RPMI7951 (cell line): ENCODE measurements at places on chromosomes 12 and 14. TPM values are rescaled to one million over a fixed set of nuclear protein-coding genes. Genes with fewer than 3 reads are reported as not detected.

The WNT1 gene
- total RNA-seq: not detected in 2 replicates

- no peak for DNase-seq
Observed at GRCh38 chr12:88691811-88692210, 111.5 kb upstream of the KITLG start.

GRCh38 chr14:71416392-71416791 lies 509.1 kb downstream of the PCNX1 start:
- DNase-seq: no peak

The RNF212B gene
- total RNA-seq: not detected in 2 replicates

DNA sequence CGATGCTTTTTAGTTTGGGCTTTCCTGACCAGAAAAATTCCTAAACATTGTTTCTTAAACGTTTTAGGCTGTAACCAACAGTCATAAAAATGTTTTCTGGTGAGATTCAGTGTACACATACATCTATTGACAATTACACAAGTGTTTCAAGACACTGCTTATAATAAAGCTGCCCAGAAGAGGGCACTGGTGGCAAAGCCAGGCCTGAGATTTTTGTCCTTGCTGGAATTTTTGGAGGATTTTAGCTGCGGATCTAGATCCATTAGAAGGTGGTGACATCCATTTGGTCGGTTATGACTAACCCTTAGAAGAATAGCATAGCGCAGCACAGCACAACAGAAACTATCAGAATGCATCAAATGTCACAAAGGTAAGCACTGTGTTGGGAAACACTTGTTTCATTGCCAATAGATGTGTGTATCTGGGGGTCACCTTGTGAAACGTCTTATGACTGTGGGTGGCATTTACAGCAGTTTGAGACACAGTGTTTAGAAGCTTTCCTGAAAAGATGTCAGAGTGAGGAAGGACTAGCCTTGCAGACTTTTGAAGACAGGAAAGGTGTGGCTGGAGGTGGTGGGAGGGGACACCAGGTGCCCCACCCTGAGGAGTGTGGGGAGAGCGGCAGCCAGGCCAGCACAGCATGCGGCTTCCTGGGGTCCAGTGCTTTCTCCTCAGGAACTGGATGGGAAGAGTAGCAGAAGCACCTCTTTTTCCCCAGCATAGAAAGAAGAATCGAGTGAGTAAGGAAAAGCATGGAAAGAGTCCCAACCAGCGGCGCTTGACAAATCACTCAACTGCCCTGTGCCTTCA lies 54.7 kb upstream of the FKBP4 start:
- DNase-seq: peak; percentile 39

The ANHX gene
- total RNA-seq: not detected in 2 replicates

DNA sequence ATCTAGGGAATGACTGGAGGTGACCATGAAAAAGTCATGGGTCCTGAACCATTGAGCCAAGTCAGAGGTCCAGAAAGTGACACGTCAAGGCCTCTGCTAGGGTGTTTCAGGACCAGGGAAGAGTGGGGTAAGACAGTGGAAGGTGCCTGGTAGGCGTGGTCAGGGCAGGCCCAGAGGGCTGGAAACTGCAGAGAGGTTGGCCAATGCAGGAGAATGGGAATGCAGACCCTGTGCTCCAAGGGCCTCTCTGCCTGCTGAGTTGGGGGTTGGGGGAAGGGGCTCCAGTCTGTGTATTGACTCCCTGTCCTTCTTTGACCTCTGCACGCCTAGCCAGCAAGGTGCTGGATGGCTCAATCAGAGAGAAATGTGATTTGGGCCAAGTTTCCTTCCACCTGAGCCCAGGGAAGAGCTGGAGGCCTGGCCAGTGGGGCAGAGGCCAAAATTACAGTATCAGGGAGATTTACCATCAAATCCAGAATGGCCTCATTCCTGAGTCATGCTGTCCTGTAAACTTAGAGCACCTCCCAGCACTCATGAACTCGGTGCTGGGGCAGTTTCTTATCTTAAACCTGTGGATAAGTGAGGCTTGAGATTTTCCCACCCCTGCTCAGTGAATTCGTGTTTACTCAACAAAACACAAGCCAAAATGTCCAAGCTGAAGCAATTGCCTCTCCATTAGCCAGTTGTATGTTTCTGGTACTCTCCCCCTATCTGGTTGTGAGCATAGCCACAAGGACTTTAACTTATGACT lies 24.4 kb downstream of the IRF2BPL start:
- DNase-seq: no peak

- DNase-seq: no peak
Observed at GRCh38 chr12:765840-766239, 13.5 kb downstream of the WNK1 start.

DNA sequence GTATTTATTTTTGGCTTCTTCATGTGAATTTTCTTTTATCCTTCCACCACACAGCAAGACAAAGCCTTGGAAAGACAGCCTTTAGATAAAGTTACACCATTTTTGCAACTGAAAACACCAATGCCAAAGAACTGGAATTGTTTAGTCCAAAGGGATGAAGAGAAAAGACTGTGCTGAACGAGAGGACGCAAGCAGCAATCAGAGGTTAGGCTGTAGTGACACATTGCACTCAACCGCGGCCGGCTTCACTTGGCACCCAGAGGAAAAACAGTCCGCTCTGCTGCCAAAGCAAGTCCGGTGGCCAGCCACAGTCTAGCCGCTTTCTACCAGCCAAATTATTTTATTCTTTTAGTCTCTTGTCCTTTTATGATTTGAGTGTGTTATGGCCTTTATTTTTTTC lies 49.1 kb upstream of the KCNJ8 start:
- DNase-seq: no peak

GRCh38 chr12:42570076-42570475 lies 19.5 kb downstream of the PRICKLE1 start:
- DNase-seq: no peak

GRCh38 chr12:13093191-13093847 lies 10.1 kb downstream of the GSG1 start:
- no peak for DNase-seq

The KCNMB4 gene
- total RNA-seq: under 0.01 and 0.20 TPM in 2 replicates

The INHBC gene
- total RNA-seq: not detected in 2 replicates

DNA sequence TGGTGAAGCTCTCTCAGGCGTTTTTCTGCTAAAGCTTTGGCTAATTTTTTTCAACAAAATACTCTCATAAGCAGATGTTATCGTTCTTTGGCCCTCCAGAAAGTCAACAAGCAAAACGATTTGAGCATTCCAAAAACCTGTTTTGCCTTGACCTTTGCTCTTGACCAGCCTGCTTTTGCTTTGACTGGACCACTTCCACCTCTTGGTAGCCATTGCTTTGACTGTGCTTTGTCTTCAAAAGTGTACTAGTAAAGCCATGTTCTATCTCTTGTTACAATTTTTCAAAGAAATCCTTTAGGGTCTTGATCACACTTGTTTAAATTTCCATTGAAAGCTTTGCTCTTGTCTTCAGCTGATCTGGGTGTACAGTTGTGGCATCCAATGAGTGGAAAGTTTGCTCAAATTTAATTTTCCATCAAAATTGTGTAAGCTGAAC lies 10.7 kb upstream of the ARID4A start:
- no peak for DNase-seq

GRCh38 chr12:53179687-53180219 lies 769 bp upstream of the ZNF740 start:
- DNase-seq: no peak

DNA sequence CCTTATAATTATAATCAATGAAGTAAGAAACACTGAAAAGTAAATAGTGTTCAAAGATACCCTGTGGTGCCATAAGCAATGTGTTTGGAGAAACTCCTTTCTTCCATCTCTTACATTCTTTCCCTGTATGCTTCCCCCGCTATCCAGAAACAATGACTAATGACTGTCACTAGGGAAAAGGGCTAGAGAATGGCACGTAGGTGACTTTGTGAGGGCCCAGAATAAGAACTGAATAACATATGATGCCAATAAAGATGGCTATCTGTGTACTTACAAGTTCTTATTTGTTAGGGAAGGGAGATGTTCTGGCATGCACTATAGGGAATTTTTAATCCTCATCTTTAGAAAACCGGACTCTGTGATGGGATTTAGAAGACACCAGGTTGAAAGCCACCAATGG lies 4.7 kb upstream of the KRT7 start:
- DNase-seq: no peak

The INSM2 gene
- not detected in 2 replicates for total RNA-seq

The AMHR2 gene
- not detected in 2 replicates for total RNA-seq

The KRT5 gene
- total RNA-seq: not detected in 2 replicates

The AQP2 gene
- total RNA-seq: not detected in 2 replicates

DNA sequence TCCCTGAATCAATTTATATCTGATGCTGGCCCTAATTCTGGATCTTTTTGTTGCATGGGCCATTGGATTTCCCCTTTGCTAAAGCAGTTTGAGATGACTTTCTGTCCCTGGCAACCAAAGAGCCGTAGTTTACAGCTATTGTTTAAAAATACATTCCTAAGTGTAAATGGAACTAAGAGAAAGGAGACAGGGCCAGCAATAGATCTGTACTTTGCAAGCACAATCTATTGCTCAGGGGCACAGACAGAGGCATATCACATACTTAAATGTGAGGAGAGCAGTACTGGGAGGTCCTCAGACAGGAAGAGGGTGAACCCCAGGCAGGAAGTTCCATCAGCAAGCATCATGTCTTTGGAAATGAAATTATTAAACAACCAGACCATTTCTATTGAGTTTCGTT lies 126.6 kb downstream of the ZFP36L1 start:
- DNase-seq: no peak

- no peak for DNase-seq
Observed at GRCh38 chr12:9948606-9949296, 16.6 kb upstream of the CLEC2A start.

DNA sequence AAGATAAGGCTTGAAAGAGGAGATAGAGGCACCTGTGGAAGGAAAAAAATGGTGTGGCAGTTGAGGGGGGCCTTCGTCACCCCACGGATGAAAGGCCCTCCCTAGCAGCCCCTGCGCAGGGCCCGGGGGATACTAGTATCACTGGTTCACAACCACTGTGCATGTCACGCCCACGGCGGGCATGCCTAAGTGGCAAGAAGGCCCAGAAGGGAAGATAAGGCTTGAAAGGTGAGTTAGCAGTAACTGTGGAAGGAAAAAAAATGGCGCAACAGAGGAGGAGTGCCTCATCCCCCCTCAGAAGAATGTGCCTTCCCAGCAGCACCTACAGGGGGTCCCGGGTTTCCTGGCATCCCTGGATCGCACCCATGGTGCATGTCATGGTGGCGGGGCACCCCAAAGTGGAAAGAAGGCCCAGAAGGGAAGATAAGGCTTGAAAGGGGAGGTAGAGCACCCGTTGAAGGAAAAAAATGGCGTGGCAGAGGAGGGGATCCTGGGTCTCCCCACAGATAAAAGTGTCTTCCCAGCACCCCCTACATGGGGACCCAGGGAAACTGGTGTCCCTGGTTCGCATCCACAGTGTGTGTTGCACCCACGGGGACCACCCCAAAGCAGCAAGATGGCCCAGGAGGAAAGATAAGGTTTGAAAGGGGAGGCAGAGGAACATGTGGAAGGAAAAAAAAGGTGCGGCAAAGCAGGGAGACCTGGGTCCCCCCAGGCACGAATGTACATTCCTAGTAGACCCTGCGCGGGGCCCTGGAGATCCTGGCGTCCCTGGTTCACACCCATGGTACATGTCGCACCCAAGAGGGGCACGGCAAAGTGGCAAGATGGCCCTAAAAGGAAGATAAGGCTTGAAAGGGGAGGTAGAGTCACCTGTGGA lies 279.2 kb downstream of the ALG10 start:
- no peak for DNase-seq

The CRIP1 gene
- 0.12 TPM in 1 of 2 replicates, not detected in the other for total RNA-seq

- DNase-seq: peak; percentile 54
Observed at GRCh38 chr14:100078997-100079725, 13.9 kb downstream of the EVL start.

GRCh38 chr12:87425942-87426554 lies 603.2 kb downstream of the C12orf50 start:
- DNase-seq: peak; percentile 24

The TAS2R19 gene
- total RNA-seq: 0.24 TPM in 1 of 2 replicates, not detected in the other

GRCh38 chr12:3193755-3194154 lies 116.6 kb downstream of the TSPAN9 start:
- DNase-seq: no peak

DNA sequence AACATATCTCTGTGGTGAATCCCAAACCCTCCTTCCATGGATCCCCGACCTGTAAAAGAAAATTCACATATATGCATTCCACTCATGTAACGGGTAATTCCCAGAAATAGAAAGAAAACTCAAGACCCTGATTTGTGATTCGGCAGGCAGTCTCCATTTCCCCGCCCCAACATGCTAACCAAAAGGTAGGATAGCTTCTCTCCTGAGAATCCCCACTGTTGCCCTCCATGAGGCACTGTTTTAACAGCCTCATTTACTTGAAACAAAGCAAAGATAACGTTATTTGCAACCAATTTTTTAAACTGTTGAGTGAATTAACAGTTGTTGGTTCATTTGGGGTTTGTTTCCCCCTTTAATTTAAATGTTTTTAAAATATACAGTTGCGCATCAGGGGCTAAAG lies 774 bp upstream of the SLC2A13 start:
- DNase-seq: no peak

The SLC22A17 gene
- total RNA-seq: 7.4 and 10.4 TPM in 2 replicates

The APOLD1 gene
- total RNA-seq: 12.6 and 12.7 TPM in 2 replicates

The NRL gene
- total RNA-seq: 0.60 and 1.5 TPM in 2 replicates

- no peak for DNase-seq
Observed at GRCh38 chr12:100539202-100539601, 34.3 kb upstream of the GAS2L3 start.

DNA sequence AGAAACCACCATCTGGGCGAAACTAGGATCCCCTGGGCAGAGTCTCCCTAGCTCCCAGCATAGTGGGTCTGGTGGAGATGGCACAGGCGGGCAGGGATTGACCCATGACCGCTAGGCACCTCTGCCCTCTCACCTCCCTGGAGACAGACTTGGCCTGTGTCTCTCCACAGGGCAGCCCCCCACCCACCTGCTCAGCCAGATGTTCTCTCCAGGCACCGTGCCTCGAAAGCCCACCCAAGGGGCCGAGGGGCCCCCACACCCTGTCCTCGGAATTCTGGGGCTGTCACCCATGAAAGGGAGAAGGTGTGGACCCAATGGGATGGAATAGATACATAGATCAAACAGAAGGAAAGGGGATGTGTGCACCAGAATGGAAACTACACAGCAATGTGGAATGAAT lies 229.1 kb upstream of the RTL1 start:
- no peak for DNase-seq

The KANSL2 gene
- 51.3 and 63.3 TPM in 2 replicates for total RNA-seq

The RPL10L gene
- total RNA-seq: not detected in 2 replicates

DNA sequence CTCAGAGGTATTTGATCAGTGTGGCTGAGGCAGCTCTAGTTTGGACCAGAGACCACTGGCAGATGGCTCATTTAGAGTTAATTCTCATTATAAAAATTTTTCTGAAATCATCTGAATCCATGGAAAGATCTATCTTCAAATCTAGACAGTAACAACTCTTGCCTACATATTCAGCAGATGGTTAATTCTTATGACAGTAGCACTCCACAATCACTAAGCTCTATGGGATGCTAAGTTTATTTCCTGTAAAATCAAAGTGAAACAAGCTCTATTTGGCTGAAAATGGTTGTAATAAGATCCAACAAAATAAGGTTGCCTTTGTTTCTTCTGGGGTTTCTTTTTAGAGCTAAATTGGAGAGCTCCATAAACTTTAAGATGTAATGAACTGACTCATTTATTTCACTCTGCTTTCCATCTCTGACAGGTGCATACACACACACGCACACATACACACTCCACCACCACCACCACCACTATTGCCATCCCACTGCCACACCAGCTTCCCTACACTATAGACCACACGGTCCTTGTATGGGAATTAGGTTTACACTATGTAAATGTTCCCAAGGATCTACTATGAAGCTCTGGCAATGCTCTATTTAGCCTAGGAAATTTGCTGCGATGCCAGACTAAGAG lies 293.1 kb downstream of the RPAP3 start:
- DNase-seq: no peak

GRCh38 chr14:106459971-106460730 lies 933.8 kb downstream of the TMEM121 start:
- peak; percentile 1 for DNase-seq

The INHBE gene
- total RNA-seq: 0.24 and 0.88 TPM in 2 replicates

- peak; percentile 70 for DNase-seq
Observed at GRCh38 chr12:66329941-66330340, 27.6 kb downstream of the HELB start.
